ENCODE measurements at places on chromosomes 13 and 19.

GRCh38 chr19:8528500-8528899 is 14.5 kb upstream of the ZNF414 start:
- no peak for DNase-seq

DNA sequence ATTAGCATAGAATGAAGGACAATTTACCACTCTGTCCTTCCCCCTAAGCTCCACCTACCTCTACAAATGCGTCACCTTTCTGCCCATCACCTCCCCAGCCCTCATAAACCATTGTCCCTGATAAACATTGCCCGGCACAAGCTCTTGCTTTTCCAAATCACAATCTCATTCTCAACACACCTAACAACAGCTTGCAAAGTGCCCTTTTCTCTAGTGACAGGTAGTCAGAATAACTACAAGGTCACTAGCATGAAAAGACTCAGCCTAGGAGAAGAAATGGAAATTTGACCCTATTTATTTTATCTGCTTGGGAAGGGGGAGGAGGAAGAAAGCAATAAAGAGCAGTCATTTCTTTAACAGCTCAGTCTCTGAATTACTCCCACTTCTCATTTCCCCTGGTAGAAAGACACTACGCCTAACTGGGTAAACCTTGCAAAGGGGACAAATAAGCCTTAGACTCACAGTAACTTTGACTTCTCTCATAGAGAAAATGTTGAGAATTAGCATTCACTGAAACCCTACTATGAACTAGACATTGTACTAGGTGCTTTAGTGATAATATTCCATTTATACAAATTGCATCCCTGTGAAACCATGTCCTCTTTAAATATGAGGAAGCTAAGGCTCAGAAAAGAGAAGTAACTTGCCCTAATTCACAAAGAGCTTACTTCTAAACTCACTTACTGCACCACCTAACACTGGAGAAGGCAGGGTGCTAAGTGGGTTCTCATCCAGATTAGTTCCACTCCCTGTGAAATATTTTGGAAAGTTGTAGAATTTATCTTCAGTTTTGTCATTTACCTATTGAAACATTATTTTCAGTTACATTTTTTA is 116.2 kb upstream of the FNDC3A start:
- no peak for DNase-seq

DNA sequence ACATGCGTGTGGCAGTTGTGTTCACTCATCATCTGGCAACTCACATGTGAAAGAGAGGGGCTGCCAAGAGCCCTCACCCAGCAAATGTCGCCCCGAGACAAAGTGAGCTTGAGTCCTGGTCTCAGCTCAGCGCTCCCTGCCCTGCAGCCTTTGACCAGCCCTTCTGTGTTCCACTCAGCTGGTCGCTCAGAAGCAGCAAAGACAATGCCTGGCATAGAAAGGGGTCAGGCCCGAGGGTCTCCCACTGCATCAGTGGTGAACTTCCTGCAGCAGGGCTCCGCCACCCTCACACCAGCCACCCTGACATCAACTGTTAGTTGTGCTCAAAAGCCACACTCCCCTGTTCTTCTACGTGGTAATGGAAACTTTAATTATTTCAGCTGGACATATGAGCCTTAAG is 68.0 kb downstream of the SLC7A1 start:
- DNase-seq: no peak

GRCh38 chr13:25018729-25019115 is 77.2 kb upstream of the PABPC3 start:
- no peak for DNase-seq

DNA sequence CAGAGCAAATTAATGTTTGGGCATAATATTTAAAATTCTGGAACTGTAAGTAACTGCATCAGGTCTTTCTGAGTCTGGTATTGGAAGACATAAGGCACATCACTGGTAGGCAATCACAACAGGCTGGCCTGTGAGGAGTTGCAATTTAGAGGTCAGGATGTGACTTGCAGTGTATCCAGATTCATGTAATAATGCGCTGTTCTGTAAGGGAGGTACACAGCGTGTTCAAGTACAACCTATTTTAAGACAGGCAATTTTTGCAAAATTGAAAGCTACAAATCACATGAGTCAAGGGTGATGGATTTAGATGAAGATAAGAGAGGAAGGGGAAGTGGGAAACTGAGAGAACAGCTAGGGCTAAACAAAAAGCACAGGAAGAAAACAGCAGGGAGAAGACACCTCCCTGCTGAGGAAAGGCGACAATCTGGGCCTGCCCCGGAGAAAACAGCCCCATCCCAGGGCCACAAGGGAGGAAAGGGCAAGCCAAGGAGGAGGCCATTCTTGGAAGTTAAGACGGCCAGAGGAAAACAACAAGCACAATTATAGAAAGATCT is 138.1 kb downstream of the LACC1 start:
- no peak for DNase-seq

DNA sequence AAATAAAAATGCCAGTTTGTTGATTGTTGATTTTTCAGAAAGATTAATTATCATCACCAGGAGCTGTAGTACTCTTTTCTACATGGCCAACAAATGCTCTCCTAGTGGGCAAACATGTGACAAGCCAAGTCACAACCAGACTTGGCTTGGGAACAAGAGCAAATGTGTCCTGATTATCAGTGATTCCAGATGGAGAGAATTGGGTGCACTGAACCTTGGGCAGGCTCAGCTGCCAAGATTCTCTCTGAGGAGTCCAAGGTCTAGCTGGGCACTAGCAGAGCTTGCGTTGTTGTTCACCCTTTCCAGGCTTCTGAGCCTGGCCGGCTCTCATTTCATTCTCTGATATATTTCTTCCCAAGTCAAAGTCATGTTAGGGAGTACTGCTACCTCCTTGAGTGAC is 27.3 kb upstream of the GPI start:
- peak; percentile 79 for DNase-seq

- DNase-seq: no peak
Measured at GRCh38 chr19:42658076-42658475, 63.4 kb upstream of the CEACAM8 start.

- DNase-seq: no peak
Measured at GRCh38 chr13:113021811-113022210, 52.8 kb downstream of the MCF2L start.

GRCh38 chr19:38624822-38625221 is 5.8 kb downstream of the EIF3K start:
- DNase-seq: no peak

DNA sequence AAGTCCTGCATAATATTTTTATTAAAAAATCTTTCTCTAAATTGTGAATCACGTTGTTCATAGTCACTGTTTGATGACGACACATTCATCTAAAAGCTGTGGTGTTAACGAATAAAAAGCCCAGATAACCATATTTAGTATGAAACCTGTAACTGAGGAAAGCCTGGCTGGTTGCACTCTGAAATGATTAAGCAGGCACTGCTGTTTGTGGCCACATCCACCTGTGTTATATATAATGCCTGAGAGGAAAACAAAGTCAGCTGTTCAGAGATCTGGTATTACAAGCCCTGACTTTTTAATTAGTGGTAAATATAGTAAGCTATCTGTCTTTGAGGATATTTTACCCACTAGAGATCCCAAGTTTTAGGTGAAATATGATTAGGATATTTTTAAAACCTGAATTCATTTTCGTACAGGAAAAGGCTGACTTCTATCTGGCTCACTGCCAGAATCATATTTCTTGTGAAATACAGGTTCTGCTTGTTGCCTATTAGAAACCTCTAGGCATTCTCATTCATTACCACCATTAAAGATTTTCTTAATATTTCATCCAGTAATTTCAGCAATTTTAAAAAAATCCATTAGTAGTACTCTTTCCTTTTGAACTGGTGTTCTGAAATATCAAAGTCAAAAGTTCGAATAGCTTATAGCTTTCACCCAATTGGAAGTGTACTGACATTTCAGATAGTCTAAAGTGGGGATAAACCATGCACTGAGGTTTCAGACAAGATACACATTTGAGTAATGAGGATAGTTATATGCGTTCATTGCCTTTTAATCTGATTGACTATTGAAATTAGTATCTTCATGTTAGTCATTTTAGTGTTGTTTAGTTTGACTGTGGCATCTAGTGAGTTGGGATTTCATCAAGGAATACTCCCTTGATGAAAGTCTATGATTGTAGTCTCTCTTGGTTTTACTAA is 79.7 kb downstream of the LMO7 start:
- no peak for DNase-seq

DNA sequence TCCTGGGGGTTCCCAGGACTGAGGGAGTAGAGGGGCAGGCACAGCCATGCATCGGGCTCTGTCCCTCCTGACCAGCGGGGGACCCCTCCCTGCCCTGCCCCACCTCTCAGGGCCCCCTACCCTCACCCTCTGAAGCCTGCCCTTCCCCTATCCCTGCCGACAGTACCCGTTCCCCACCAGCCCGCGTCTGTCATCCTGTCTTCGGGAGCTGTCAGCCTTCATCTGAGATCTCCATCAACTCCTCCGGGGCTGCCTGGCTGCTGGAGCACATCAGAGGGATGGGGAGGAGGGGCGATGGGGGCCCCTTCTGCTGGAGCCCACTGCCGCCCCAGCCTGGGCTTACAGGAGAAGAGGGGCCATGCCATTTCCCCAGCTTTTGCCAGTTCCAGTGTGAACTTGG is 6.2 kb upstream of the SHD start:
- no peak for DNase-seq

GRCh38 chr13:75610466-75610865 is 25.7 kb upstream of the LMO7 start:
- DNase-seq: no peak

GRCh38 chr19:41484822-41485221 is 41.9 kb downstream of the ERICH4 start:
- DNase-seq: no peak

DNA sequence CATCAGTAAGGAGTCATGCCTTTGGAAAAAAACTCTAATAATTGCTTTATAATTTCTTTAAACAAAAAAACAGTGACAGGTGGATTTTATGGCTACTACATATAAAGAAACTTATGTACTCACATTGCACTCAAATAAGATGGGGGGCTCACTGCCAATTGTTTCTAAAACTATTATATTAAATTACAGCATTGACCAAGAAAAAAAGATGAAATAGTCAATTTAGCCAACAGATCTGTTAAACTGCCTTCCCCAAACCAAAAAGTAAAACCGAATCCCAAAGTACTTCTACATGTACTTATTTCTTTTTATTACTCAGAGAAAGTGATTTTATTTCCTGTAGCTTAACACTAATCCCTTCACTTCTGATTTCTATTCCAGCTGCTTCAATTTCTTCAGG is 716.8 kb upstream of the SLITRK5 start:
- no peak for DNase-seq

DNA sequence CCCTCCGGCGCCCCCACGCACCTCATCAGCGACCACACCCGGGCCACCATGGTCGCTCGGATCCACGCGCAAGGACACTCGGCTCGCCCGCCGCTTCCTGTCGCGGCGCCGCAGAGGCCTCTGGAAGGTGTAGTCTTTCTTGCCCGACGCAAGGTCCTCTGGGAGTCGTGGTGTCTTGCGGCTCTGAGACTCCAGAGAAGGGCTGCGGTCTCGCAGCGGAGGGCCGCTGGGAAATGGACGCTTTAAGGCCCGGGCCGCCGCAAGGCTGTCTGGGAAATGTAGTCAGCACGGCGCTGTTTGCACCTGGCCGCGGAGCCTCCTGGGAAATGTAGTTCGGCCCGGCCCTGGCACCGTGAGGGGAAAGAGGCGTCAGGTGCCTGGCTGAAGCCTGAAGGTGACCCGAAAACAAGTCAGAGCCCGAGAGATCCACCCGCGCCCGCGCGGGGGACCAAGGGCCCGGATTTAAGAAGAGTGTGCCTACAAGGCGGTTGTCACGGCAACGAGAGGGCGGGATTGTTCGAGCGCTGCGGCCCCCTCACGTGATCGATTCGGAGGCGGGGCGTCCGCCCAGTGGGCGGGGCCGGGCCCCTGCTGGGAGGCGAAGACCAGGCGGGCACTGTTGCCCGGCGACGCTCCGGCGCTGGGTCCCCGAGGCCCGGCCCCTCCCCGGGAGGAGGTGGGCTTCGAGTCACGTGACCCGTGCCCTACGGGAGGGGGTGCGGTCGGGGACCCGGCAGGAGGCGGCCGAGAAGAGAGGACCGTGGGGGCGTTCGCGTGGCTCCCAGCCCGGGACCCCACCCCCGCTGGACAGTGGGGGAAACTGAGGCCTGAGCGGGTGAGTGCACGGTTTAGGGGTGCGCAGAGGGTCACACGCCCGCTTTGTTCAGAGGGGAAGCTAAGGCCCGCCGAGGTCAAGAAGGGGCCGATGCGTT is at the start of the genes HSD11B1L and MICOS13:
TSS of gene HSD11B1L (plus strand) at position 591 of the 932 bp plus-strand sequence. CDS start 3,806 bp downstream, outside the sequence.
TSS of gene MICOS13 (minus strand) at position 80 of the 932 bp plus-strand sequence. CDS start at position 50, 30 bp downstream.
- peak; percentile 98 for DNase-seq

- no peak for DNase-seq
Measured at GRCh38 chr19:51726049-51726448, 2.3 kb upstream of the HAS1 start.

DNA sequence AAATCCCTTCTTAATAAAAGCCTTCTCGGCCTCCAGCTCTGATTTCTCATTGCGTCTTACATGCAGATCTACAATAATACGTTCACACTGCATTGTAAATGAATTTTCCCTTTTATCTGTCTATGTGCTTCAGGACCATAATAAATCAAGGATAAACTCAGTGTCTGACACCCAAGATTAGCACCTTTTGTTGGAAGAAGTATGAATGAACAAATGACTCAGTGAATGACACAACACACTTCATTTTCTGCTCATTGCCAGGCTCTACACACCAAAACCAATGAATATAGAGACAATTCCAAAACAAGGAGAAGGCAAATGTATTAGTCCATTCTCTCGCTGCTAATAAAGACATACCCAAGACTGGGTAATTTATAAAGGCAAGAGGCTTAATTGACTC is 1224.4 kb downstream of the EFNB2 start:
- no peak for DNase-seq

DNA sequence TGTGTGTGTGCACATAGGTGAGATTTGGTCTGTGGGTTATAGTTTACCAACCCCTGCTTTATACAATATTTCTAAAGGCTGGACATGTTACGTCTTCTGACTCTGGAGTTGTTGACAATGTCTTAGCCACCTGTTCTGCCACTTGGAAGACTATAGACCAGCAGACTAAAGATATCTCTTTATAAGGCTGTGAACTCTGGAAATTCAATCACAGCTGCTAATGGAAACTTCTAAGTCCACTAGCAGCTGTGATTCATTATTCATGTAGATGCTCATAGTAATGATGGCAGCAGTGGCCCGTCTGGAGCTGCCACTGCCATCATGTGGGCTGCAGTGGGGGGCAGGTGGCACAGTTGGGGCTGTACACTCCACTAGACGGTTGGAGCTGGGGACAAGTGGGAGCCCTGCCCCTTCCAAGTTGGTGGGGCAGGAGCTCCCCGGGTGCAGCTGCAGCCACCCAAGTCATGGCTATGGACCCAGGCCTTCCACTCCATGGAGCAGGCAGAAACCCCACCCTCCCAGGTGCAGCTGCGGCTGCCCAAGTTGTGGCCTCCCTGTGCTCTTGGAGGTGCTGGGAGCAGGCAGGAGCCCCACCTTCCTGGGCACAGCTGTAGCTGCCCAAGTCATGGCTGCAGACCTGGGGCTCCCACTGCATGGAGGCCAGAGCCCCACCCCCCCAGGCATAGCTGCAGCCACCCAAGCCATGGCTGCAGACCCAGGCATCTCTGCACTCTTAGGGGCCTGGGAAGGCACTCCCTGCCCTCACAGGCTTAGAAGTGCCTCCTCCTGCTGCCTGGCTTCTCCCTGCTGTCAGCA is 8.8 kb downstream of the IGFL4 start:
- no peak for DNase-seq

GRCh38 chr19:54470991-54471782 is 1.9 kb downstream of the CDC42EP5 start:
- DNase-seq: no peak

GRCh38 chr19:22052644-22053013 is 345 bp downstream of the ZNF257 start:
- DNase-seq: no peak

GRCh38 chr13:33828431-33829129 is 10.6 kb downstream of the RFC3 start:
- no peak for DNase-seq
